ENCODE measurements at places on chromosomes 3 and 15.

DNA sequence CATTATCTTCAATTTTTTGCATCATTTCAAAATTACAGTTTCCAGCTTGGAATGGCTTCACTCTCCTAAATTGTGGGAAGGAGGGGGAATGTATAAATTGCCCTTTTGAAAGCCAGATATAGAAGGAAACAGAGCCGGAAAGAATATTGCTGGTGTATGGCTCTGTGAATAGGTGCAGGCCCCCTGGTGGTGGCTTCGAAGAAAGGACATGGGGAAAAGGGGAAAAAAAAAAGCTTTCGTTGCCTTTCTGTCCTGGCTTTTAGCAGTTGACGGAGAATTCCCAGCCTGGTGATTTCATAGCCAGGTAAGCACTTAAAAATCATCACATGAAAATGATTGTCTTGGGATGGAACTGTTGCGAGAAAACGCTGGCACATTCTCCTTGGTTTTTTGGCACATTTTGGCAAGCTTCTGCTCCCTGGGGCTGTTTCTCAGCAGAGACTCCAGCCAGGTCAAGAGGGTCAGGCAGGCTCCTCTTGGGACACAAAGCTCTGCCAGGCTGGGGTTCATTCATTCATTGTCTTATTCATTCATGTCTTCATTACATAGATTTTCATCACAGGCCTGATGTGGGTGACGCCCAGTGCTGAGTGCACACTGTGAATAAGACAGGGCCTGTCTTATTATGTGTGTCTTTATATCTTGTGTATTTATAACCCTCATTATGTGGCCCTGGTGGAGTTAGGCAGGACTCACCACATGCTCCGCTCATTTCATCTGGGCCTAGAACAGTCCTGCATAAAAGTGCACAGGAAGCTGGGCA, 300.0 kb upstream of the TPM1 start:
- no peak for DNase-seq

- no peak for DNase-seq
These were observed 69.5 kb upstream of the EPHB3 start for GRCh38 chr3:184491867-184492615.

GRCh38 chr3:86937306-86937791, 53.6 kb downstream of the VGLL3 start:
- DNase-seq: no peak

DNA sequence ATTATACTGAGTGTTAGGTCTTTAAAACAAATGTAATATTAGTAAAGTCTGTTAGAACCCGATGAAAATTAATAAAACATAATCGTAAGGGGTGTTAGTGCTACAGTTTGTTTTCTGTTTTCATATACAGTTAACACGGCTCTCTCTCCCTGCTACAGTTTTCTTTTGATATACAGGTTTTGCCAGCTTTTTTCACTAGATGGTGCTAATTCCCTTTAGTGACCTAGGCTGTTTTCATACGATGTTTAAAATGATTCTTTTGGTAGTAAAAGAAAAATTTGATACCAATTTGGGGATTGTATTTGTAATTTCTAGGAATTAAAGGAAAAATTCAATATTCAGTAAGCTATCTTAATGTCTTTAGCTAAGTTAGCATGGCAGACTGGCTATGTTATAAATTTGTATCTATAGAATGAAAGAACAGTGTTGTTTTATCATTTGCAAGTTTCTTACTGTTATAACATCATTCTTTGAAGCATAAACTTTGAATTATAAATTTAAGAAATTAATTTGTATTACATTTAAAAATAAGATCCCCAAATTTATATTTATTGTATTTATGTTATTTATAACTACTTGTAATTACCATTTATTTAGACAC, 11.5 kb downstream of the APH1B start:
- DNase-seq: no peak

- DNase-seq: no peak
These were observed 156.1 kb downstream of the DIPK2A start for GRCh38 chr3:144127700-144128099.

GRCh38 chr3:183151821-183152351, 10.6 kb downstream of the LAMP3 start:
- DNase-seq: no peak

DNA sequence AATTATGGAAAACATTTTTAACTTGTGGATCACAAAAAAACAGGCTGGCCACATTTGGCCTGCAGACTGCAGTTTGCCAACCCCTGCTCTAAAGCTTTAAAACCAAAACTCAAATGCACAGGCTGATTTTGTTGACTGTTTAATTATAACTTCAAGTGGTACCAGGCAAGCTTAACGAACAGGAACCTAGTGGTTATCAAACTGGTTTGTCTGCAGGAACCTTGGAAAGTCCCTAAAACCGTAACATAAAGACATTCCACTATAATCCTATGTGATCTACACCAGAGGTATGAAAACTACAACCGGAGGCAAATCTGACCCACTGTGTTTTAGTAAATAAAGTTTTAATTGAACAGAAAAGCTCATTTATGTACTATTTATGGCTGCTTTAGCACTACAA, 52.4 kb downstream of the TBL1XR1 start:
- DNase-seq: no peak
